ENCODE measurements at places on chromosomes 6 and 20. TPM values are rescaled to one million over a fixed set of nuclear protein-coding genes. Genes with fewer than 3 reads are reported as not detected.
A peak's percentile ranks its signal among the peaks of the same experiment; 100 is the strongest.

- no peak for DNase-seq
Measured at GRCh38 chr6:96017070-96017359, 1.2 kb downstream of the FUT9 start.

DNA sequence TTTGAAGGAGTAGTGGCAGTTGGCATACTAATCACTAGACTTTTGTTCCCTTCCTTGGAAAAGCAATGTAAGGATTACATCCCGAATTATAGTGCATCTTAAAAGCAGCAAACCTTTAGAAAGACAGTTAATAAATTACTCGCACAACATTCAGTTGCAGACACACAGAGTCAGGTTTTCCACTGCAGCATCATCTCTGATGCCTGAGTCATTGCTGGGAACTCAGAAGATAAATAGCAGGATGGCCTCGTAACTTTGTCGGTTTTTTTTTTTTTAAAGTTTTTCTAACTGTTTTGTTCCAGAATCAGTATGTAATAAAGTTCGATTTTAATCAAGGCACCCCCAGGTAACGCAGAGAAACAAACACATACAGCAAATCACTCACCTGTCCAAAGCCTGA is 34.3 kb downstream of the GJA10 start:
- DNase-seq = no peak

HEY2 gene
- not detected for total RNA-seq

- DNase-seq = no peak
Measured at GRCh38 chr6:92648364-92649086, 770.8 kb downstream of the EPHA7 start.

CRISP2 gene
- total RNA-seq = not detected

- no peak for DNase-seq
Measured at GRCh38 chr6:159169193-159169555, at the start of gene FNDC1. Gene FNDC1, plus strand, starts transcription at chr6:159169400. Its CDS starts 197 bp downstream, at chr6:159169597.

BTN1A1 gene
- not detected for total RNA-seq

- DNase-seq = peak; percentile 44
Measured at GRCh38 chr6:159252955-159253508, 83.8 kb downstream of the FNDC1 start.

GRCh38 chr6:27280540-27281000 is 31.5 kb downstream of the POM121L2 start:
- peak; percentile 27 for DNase-seq

DNA sequence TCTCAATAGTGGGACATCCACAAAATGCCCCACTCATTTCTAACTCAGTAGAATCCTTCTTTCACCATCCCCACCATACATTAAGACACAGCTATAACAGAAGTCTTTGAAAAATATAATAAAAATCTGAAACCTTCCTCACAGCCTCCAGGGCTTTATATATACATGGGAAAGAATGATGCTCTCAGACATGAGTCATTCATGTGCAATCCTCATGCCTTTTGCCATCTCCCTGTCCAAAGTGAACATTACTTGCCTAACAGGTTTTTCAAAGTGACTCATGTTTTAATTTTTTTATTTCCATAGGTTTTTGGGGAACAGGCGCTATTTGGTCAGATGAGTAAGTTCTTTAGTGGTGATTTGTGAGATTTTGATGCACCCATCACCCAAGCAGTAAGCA is 162.7 kb downstream of the RALGAPA2 start:
- DNase-seq = peak; percentile 83

C20orf141 gene
- total RNA-seq = not detected

GRCh38 chr6:111662794-111663593 is 57.3 kb upstream of the TRAF3IP2 start:
- DNase-seq = no peak

DNA sequence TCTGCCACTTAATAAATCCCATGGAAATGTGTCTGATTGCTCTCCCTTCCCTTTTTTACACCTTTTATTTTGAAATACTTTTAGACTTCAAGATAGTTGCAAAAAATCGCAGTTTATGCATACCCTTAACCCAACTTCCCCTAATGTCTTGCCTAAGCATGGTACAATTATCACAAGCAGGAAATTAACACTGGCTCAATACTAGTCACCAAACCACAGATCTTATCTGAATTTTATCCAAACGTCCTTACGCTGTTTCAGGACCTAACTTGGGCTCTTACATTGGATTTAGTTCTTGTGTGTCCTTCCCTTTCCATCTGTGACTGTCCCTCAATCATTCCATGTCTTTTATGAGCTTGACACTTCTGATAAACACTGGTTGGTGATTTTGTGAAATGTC is 146.3 kb downstream of the ZNF217 start:
- no peak for DNase-seq

DNA sequence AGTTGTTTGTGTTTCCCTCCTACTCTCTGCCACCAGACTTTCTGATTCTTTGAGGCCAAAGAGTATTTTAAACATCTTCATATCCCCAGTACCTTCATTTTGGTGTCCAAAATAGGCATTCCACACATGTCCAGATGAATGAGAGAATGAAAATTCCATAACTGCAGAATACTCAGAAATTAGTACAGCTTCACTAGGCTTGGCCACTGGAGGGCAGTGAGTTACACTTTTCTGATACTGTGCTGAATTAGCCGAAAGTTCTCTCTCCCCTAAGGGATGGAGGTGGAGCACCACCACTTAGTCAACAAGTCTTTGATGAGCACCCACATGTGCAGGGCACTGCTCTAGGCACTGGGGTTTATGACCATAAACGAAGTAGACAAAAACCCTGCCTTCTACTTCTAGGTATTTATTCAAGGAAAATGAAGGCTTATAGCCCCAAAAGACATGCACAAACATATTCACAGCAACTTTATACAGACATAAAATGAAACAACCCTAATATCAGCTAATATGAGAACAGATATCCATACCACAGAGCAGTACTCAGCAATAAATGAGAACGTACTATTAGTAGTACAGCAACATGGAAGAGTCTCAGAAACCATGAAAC is 46.1 kb upstream of the TMEM217 start:
- peak; percentile 35 for DNase-seq

SLC22A16 gene
- not detected for total RNA-seq

SLC52A3 gene
- 33.7 TPM for total RNA-seq

GRCh38 chr6:156933201-156934068 is 156.3 kb downstream of the ARID1B start:
- peak; percentile 70 for DNase-seq

GRCh38 chr6:63213325-63213724 is 2.1 kb downstream of the FKBP1C start:
- no peak for DNase-seq

DNA sequence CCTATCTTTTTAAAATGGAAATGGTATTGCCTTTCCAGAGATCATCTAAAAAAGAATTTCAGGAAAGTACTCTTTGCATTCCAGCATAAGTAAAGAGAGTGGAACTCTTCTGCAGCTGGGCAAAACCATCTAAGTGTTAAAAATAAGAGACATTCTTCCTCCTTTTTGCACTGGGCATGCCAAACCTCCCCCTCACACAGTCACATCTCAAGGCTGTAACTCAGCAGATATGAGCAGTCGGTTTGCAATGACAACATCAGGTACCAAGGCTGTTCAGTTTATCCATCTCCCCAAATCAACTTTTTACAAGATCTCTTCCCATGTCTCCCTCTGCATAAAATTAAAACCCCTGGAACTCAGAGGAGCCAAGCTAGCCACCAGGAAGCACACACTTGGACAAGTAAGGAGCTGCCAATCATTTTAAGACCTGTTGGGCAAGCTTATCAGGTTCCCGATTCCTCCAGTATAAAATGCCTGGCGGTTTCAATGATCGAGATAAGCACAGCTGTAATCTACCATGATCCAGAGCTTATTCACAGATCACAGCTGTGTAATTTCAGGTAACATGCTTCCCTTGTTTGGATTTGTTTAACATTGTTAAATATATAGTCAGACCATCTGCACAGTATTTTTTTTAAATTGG is 23.2 kb downstream of the ID4 start:
- peak; percentile 78 for DNase-seq

DNA sequence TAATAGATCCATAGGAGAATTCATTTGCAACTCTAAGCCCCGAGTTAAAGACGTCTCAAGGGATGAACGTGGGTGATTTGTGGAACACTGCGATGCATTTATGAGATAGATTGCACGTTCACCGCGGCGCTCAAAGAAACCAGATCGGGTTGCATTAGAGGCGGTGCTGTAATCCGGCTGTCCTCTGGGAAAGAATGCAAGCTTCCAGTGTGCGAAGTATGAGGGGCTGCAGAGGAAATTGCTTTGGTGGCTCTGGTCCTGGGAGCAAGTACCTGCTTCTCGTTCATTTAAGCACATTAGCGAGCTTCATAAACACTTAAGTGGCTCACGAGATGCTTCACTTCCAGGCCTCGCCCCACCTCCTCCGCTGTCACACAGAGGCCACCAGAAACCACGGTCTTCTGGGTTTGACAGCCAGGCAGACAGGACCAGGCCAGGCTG is 182.3 kb downstream of the CDH4 start:
- DNase-seq = no peak

CLPSL1 gene
- not detected for total RNA-seq

MRAP2 gene
- 7.6 TPM for total RNA-seq

C20orf204 gene
- total RNA-seq = 0.69 TPM

DNA sequence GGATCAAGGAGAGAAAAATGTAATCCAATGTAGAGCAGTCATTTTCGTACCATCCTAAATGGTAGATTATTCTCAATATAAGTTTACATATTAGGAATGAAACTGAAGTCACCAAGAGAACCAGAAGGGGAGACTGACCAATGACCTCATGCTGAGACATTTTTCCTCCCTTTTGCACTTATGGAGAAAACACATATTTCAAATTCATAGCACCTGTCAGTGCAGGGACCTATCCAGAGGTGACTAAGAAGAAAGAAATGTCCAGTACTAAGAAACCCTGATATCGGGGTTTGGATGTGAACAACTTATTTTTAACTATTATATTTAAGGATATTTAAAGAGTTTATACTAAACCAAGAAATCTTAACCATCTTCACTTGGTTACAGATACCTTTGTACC is 16.6 kb upstream of the LYRM2 start:
- no peak for DNase-seq

DNA sequence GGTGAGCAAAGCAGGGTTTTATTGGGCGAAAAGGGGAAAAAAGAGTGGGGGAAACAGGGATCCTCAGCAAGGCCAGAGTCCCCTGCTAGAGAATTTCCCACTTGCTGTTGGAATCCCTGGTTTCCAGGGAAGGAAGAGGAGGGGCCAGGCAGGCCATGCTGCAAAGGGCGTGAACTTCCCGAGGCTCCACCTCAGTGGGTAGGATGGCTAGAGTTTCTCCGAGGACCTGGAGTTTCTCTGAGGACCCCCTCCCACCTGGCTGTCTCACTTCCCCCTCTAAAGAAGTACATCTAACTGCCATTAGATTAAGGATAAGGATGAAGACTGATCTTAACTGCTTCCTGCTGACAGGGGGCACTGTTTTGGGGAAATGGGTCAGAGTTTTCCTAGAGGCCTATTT is 1239.3 kb upstream of the GJE1 start:
- no peak for DNase-seq

GRCh38 chr6:1055015-1055921 is 256.6 kb upstream of the FOXQ1 start:
- peak; percentile 89 for DNase-seq

ZSCAN31 gene
- total RNA-seq = 6.4 TPM

TGM3 gene
- not detected for total RNA-seq

- no peak for DNase-seq
Measured at GRCh38 chr6:163738304-163738703, 323.8 kb downstream of the QKI start.

SRSF12 gene
- not detected for total RNA-seq

DNA sequence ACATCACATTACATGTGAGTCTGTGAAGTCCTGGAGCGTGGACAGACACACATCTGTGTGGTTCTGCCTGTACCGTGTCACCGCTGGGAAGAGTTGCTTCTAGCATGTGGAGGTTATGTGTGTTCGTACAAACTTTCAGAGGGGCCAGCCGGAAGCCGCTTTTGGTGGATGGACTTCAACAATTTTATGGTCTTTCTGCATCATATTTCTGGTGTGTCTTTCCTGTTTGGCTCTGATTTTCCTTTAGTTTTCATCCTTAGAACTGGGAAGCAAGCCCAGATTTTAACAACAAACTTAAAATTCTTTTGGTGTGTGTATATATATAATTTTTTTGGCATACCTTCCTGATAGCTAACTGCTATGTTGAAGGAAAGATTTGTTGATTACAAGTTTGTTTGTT is 71.2 kb downstream of the TIAM2 start:
- DNase-seq = no peak

POPDC3 gene
- not detected for total RNA-seq

DNA sequence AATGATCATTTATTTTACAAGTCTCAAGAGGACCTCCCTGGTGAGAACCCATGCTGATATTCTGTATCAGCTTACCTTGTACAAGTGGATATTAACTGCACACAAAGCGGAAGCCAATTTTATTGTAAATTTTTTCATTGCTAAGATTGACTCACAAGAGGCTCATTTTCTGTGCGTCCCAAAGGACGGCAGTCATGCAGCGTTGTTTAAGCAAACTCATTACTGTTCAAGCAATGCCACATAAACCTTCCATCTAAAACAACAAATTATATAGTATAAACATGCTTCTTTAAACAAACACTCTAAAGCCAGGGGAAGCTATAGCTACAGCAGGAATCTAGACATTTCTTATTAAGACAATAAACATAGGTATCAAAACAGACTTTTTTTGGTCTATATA is 575.3 kb downstream of the FRK start:
- DNase-seq = no peak

- no peak for DNase-seq
Measured at GRCh38 chr6:34237316-34237721, 646 bp downstream of the HMGA1 start.
